Effector memory CD4-positive, alpha-beta T cell (primary cell): ENCODE measurements at places on chromosomes 5 and 9.
A peak's percentile ranks its signal among the peaks of the same experiment; 100 is the strongest.

GRCh38 chr5:95924720-95925377 lies 36.8 kb downstream of the ELL2 start:
- no peak overlapping the region for H3K4me3 ChIP-seq
- H3K36me3 ChIP-seq: no peaks in the 10 kb centered on the region
- H3K27me3 ChIP-seq: no peaks in the 10 kb centered on the region
- no peaks in the 10 kb centered on the region for H3K4me1 ChIP-seq

DNA sequence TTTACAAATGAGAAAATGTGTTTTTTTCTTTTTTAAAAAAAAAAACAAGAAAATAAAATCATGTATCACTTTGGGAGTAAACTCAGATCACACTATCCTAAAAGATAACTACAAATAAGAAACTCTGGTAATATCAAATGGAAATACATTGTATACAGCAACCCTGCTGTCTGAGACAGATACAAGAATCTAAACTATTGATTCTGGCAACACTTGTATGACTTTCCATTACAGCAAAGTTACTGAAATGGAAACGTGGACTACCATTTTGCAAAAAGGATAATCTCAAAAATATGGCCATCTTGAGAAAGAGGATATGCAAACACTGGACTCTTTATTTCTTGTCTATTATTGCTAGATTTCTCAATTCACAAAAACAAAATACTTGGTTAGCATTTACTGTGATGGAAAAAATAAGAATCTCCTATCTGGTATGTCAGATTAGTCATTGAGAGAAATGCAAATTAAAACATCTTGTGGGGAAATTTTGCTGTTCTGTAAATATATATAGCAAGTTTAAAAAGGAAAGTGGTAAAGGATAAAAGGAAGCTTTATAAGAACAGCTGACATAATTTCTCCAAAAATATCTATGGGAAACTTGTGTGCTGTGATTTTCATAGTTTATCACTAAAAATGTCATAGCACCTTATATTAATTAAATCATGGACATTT lies 112.9 kb upstream of the FER start:
- no peak for DNase-seq
- no peaks in the 10 kb centered on the region for H3K36me3 ChIP-seq
- H3K4me3 ChIP-seq: no peak overlapping the region
- H3K4me1 ChIP-seq: no peaks in the 10 kb centered on the region
- H3K27ac ChIP-seq: no peak overlapping the region

- no peak overlapping the region for H3K4me3 ChIP-seq
- H3K27ac ChIP-seq: no peak overlapping the region
- H3K4me1 ChIP-seq: no peaks in the 10 kb centered on the region
- no peaks in the 10 kb centered on the region for H3K36me3 ChIP-seq
- H3K27me3 ChIP-seq: no peaks in the 10 kb centered on the region
Measured at GRCh38 chr5:95784514-95785302, 37.8 kb downstream of the GLRX start.

DNA sequence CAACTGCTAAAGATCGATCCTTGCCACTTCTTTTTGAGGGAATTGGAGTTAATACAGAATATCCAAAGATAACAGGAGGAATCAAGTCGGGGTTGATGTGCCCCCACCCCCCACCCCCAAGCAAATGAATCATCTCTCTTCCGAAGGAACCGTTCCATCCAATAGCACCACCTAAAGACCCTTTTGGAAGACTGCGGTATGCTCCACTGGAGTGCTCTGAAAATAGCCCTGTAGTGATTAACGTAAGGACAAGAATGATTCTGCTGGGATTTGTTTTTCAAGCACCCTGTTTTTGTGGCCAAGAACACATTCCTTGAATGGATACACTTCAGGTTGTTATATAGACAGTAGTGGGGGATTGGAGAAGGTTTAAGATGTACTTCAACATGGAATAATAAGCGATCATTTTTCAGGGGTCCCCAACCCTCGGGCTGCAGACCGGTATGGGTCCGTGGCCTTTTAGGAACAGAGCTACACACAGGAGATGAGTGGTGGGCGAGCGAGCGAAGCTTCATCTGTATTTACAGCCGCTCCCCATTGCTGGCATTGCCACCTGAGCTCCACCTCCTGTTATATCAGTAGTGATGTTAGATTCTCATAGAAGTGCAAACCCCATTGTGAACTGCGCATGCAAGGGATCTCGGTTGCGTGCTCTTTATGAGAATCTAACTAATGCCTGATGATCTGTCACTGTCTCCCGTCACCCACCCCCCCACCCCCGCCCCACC lies 44.5 kb upstream of the TMEM252 start:
- H3K4me3 ChIP-seq: no peak overlapping the region
- H3K36me3 ChIP-seq: no peaks in the 10 kb centered on the region
- no peaks in the 10 kb centered on the region for H3K27me3 ChIP-seq

- H3K27me3 ChIP-seq: no peaks in the 10 kb centered on the region
- peaks cover 10% of the 10 kb centered on the region for H3K4me1 ChIP-seq
- H3K27ac ChIP-seq: peak overlapping the region; percentile 83
- DNase-seq: no peak
Measured at GRCh38 chr9:32524892-32525708, 896 bp downstream of the RIGI start.

DNA sequence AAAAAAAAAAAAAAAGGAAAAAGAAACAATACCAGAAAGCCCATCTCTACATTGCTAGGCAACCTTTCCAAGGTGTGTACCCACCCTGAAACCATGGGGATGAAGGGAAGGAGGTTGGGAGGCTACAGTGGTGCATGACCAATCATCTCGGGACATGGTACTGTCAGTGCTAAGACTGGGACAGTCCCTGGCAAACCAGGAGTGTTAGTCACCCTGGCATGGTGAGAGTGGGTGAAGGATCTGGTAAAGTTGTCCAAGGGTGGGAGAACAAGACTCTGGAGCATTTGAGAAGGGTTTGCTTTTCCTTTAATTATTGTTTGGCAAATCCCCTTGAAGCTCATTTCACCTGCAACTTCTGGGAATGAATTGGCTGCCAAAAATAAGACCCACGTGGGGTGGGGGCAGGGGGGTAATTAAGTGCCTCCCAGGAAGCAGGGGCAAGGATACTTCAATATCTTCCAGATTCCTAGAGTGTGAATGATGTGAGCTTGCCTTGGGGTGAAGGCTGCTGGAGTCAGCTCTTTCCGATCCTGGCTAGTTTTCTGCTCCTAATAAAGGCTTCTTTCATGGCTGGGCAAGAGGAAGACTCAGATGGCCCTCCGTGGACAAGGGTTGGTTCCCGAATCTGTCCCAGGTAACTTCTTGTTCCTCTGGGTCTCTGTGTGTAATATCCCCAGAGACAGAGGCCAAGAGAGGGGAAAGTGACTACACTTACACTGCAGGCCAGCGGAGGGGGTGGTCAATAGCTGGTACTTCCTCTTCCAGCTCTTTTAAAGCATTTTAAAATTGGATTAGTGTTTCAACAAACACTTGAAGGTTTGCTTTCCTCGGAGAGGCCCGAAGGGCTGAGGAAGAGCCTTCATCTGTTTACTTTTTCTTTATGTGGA lies 61.6 kb upstream of the SPRY4 start:
- H3K4me1 ChIP-seq: no peaks in the 10 kb centered on the region
- no peaks in the 10 kb centered on the region for H3K36me3 ChIP-seq
- DNase-seq: no peak

DNA sequence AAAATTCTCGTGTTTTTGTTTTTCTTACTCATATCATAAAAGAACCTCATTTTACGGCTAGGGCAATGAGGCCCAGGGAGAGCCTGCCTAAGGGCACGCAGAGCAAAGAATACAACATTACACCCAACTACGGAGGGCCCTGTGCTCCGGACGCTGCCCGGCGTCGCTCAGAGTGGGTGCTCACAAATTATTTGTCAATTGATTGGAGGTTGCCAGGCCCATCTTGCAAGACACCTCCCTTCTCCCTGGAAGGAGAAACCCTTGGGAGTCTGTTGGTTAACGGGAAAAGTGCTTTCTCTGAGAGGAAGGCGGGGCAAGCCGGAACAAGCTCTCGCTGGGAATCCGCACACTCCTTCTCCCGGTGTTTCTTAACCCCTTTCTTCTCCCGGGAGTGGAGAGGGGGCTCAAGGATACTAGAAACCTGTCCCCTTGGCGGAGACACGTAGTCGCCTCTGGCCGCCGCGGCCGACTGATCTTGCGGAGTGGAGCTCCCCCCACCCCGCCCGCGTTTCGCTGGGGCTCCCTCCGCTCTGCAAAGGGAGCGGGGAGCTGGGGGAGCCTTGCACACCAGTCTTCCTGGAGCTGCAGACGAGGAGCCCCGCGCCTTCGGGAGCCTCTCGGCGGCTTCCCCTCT lies 599.3 kb upstream of the SGCD start:
- no peak overlapping the region for H3K4me3 ChIP-seq
- no peak for DNase-seq
- H3K27ac ChIP-seq: no peak overlapping the region
- H3K27me3 ChIP-seq: no peaks in the 10 kb centered on the region
- no peaks in the 10 kb centered on the region for H3K36me3 ChIP-seq
- no peaks in the 10 kb centered on the region for H3K4me1 ChIP-seq

- H3K27ac ChIP-seq: no peak overlapping the region
- H3K4me3 ChIP-seq: no peak overlapping the region
- H3K27me3 ChIP-seq: no peaks in the 10 kb centered on the region
- no peaks in the 10 kb centered on the region for H3K4me1 ChIP-seq
- no peak for DNase-seq
Measured at GRCh38 chr5:4101189-4101588, 505.6 kb downstream of the IRX1 start.

- DNase-seq: no peak
- no peaks in the 10 kb centered on the region for H3K27me3 ChIP-seq
- peaks cover 29% of the 10 kb centered on the region for H3K4me1 ChIP-seq
- no peak overlapping the region for H3K27ac ChIP-seq
- no peaks in the 10 kb centered on the region for H3K36me3 ChIP-seq
- no peak overlapping the region for H3K4me3 ChIP-seq
Measured at GRCh38 chr5:54743581-54743980, 226.0 kb downstream of the SNX18 start.

DNA sequence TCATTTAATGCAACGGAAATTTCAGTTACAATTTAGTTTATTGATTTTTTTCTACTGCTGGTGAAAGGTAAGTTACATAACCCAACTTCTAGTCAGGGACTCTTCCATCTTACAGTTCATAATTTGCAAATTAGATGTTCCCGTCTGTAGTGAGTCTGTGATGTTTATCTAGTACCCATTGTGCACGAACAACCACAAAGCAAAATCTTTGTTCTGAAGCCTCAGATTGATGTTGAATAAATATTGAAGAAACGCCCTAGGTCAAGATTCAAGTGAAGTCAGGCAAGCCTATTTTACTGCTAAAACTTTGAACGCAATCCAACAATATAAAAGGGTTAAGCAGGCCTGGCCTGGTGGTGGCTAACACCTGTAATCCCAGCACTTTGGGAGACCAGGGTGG lies 43.1 kb downstream of the BASP1 start:
- H3K27me3 ChIP-seq: no peaks in the 10 kb centered on the region
- H3K4me1 ChIP-seq: no peaks in the 10 kb centered on the region
- no peak for DNase-seq
- no peak overlapping the region for H3K27ac ChIP-seq
- H3K4me3 ChIP-seq: no peak overlapping the region

DNA sequence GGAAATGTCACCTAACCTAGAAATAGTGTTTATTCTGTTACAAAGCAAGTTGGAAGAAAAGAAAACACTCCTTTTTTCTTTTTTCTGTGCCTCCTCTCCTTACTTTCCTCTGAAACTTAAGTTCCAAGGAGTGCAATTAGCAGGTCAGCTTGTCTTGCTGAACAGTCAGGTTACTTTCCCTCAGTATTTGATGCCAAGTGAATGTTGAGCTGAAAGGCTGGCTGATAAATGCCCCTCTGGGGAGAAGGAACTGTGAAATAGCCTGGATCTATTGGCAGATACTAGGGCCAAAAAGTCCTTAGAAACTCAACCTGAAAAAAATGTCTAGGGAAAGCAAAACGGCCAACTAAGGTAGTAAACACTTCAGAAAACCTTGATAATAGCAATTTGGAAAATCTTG lies 43.6 kb downstream of the GRIA1 start:
- no peaks in the 10 kb centered on the region for H3K4me1 ChIP-seq
- H3K36me3 ChIP-seq: no peaks in the 10 kb centered on the region
- H3K27me3 ChIP-seq: no peaks in the 10 kb centered on the region
- no peak for DNase-seq
- no peak overlapping the region for H3K4me3 ChIP-seq
- no peak overlapping the region for H3K27ac ChIP-seq

GRCh38 chr9:34658461-34658860 lies 4.0 kb downstream of the CCL27 start:
- no peaks in the 10 kb centered on the region for H3K27me3 ChIP-seq
- peaks cover 12% of the 10 kb centered on the region for H3K36me3 ChIP-seq
- H3K27ac ChIP-seq: no peak overlapping the region
- no peak overlapping the region for H3K4me3 ChIP-seq
- DNase-seq: no peak

DNA sequence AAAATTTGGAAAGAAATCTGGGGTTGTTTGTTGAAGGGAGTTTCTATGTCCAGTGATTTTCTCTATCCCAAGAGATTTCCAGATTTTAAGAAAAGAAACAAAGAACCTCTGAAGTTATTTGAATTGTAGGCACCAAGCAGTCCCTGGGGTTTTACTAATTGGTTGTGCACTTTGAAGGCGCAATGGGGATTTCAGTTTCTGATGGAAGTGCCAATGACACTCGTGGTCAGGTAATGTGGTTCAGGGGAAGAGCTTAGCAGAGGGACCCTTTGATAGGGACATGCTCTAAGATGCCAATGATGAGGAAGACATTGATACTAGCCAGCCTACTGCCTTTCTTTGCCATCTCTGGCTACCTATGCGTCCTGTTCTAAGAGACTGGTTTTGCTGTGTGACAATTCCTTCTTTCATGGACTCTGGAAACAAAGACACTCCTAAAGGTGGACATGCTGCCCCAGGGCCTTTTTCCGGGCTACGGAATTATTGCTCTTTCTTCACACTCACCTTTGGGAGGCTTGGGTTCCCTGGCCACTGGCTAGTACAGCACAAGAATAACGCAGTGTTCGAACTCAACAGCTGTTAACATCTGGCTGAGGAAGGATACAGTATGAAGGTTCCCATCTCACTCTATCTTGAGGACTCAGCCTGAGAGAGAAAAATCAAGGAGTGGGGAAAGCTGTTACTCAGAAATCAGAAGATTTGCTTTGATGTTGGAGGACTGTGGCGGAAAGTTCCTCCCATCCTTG lies 6.9 kb upstream of the TRAF1 start:
- H3K27me3 ChIP-seq: no peaks in the 10 kb centered on the region
- H3K4me1 ChIP-seq: peaks cover 80% of the 10 kb centered on the region
- no peak overlapping the region for H3K4me3 ChIP-seq

GRCh38 chr5:116785106-116785505 lies 210.5 kb upstream of the SEMA6A start:
- no peak overlapping the region for H3K4me3 ChIP-seq
- no peaks in the 10 kb centered on the region for H3K27me3 ChIP-seq
- H3K4me1 ChIP-seq: no peaks in the 10 kb centered on the region
- no peak for DNase-seq

DNA sequence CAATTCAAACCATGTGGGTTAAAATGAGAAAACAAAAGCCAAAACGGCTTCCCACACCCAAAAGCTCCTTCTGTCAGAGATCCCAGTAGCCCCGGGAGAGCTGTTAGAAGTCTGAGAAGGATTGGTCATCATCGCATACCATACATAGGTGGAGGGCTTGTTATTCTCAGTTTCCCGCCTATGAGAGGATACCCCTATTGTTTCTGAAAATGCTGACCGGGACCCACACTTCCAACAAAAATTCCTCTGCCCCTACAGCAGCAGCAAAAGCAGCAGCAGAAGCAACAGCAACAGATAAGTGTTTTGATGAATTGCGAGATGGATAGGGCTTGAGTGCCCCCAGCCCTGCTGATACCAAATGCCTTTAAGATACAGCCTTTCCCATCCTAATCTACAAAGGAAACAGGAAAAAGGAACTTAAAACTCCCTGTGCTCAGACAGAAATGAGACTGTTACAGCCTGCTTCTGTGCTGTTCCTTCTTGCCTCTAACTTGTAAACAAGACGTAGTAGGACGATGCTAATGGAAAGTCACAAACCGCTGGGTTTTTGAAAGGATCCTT lies at the start of gene TEK:
TSS of gene TEK (plus strand) at position 245 of the 561 bp plus-strand sequence. CDS start 366 bp downstream, outside the sequence.
- no peaks in the 10 kb centered on the region for H3K27me3 ChIP-seq
- no peak for DNase-seq
- H3K36me3 ChIP-seq: no peaks in the 10 kb centered on the region
